GM12892 (cell line): ENCODE measurements at places on chromosomes 13 and 19.

- DNase-seq, result no peak
Observed at GRCh38 chr19:19217099-19217498, 5.3 kb downstream of the NCAN start.

GRCh38 chr13:103276775-103277498, 210.7 kb upstream of the SLC10A2 start:
- no peak for DNase-seq

DNA sequence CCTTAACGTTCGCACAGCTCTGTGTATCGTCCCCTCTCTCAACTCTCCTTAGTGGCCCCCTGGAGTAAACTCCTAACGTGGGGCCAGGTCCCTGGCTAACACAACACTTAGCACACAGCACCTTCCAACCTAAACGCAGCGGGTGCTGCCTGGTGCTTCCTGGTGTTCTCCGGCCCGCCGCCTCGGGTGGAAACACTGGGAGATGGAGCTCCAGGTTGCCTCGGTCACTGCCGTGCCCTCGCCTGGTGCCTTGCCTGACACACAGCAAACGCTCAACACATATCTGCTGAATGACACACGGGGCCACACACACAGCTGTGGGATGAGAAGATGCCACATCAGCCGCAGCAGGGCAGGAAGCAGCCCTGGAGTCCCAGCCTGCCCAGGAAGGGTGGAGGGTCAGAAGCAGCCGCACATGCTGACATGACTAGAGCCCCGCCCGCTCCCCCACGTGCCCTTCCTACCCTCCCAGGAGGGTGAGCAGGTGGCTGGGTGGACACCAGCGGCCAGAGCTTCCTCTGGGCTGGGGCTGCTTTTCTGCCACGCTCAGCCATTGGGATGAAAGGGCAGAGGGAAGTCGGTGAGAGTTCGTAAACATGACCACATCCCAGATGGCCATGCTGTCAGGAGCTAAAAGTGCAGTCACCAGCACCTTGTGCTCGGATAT, 6.6 kb downstream of the PEPD start:
- no peak for DNase-seq

- DNase-seq, result no peak
Observed at GRCh38 chr13:46698910-46699460, 98.0 kb downstream of the ESD start.

DNA sequence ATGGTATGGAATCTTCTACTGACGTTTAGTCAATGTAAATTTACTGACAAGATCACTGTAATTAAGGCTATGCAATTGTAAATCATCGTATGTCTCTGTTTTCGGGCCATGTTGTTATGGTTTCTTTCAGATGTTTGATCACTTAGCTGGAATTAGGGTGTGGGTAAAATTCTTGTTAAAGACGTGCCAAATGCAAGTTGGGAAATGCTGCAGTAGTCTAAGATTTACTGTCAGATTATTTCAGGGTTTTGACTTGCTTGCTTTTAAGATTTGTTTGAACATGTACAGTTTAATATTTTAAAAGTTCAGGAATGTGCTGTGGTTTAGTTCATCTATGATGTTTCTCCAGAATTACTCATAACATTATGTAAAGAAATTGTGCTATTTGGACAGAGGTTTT, 10.8 kb downstream of the NDFIP2 start:
- DNase-seq, result no peak

- no peak for DNase-seq
Observed at GRCh38 chr13:22893777-22894176, 287.0 kb upstream of the SGCG start.

DNA sequence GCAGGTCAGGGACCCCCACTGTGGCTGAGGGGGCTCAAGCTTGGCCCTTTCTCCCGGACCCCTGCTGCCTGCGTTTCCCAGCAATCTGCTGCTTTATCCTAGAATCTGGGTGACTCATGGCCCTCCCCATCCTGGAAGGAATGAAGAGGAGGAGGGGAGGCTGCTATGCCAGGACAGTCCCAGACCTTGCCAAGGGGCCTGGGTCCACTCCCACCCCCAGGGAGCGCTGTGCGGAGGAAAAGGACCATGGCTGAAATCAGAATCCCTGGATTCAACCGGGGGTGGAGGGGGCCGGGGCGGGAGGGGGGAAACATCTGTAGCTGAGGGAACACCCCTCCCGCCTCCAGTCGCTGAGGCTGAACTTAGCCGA, 20.5 kb downstream of the ZNF114 start:
- DNase-seq, result no peak

DNA sequence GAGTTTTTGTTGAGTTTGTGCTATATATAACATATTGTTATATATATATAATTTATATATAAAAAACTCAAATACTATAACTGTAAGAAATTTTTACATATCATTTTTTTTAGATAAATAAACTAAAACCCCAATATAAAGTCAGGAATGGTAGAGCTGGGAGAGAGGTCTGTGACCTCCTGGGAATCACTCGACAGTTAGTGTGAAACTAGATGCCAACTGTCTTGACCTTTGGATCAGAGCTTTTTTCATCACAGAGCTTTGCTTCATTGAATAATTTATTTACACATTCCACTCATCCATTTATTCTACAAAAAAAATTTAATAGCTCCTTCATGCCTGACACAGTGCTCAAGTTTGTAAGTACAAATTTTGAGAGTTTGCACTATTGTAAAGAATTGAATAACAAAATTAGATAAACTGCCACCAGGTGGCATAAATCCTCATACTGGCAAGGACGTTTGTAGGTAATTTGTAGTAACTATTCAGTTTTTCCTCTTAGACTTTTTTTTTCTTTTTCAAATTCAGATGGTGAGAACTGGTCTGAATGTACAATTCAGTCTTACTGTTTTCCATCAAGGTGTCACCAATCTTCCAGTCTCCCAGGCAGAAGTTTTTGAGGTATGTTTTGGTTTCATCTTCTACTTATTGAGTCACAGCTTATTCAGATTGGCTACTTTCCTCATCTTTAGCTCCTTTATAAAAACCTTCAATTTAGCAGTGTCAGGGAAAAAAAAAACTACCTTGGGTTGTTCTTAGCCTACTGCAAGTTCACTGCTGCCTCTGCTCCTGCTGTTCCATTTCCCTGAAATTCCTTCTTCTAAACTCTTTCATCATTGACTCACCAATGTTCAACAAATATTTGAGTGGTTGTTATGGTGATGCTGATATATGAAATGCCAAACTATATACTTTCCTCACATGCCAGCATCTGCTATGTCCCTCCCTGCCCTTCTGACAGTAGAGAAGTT, 28.7 kb downstream of the LACC1 start:
- no peak for DNase-seq

- peak; percentile 34 for DNase-seq
Observed at GRCh38 chr19:36771261-36772231, 1.1 kb downstream of the ZNF850 start.

GRCh38 chr19:33300009-33300893, 2.1 kb downstream of the CEBPA start:
- DNase-seq, result peak; percentile 5

DNA sequence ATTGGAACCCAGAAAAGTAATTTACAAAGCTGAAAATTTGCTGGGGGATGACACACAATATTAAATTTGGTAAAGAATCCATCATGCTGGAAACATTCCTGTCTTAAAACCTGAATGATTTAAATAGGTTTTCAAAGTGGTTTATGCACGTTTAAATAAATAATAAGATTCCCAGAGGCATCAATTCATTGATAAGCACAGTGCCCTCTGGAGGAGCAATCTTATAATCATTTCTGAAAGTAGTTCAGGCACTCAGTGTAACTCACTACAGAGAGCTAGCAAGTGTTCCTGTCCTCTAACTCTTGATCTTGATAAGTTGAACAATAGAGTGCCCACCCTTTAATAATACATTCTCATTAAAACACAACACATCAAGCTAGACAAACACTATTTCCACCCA, 43.5 kb upstream of the SHISA2 start:
- DNase-seq, result no peak

DNA sequence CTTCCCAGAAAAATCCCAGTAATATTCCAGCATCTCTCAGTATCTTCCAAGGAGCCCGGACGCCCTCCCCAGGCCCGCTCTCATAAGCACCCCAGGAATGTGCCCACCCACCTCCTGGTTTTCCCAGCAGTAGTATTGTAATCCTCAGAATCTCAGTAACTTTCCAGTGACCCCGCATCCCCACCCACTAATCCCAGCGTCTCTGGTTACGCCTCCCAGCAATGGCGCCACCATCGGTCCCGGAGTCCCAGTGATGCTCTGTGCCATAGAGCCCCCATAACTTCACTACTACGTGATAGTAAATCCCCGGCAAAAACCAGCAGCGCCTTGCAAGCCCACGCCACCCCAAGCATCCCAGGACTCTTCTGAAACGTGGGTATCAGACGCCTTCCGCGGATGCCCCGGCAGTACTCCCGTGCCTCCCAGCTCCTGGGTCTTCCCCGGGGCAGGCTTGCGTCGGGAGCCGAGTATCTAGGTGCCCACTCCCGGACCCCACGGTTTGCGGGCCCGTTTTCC, 928 bp upstream of the PNPLA6 start:
- no peak for DNase-seq

GRCh38 chr13:31236211-31236786, 36.5 kb downstream of the B3GLCT start:
- no peak for DNase-seq

GRCh38 chr13:106493533-106494220, 41.8 kb downstream of the EFNB2 start:
- no peak for DNase-seq

DNA sequence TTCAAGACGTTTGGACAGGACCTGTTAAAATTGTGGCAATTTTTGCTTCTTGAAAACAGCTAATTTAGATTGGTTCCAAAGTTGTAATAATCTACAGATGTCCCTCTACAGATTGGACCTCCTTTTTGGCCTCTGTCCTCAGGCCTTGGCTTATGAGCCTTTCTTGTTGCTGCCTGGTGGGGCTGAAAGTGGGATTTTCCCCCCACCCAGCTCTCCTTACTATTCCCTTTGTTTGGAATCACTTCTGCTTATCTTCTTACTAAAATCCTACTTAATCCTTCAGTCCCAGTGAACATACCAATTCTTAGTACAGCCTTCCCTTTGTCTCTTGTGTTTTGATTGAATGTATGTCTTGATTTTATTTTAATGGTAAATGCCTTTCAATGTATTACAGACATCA, 63.5 kb upstream of the TEX29 start:
- no peak for DNase-seq

DNA sequence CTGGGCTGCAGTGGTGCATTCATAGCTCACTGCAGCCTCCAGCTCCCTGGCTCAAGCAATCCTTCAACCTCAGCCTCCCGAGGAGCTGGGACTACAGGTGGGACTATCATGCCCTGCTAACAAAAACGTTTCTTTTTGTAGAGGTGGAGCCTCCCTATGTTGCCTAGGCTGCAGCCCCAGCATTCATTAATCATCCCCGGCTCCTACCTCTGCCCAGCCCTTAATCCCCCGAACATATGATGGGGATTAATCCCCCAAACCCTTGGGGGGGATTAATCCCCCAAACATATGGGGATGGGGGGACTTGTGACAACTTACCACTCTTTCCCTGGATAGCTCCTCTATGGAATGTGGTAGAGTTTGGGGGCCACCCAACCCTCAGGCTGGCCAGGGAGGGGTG, 45.9 kb downstream of the SUGP2 start:
- DNase-seq, result no peak

- DNase-seq, result no peak
Observed at GRCh38 chr19:8404391-8405151, 8.5 kb upstream of the MARCHF2 start.

DNA sequence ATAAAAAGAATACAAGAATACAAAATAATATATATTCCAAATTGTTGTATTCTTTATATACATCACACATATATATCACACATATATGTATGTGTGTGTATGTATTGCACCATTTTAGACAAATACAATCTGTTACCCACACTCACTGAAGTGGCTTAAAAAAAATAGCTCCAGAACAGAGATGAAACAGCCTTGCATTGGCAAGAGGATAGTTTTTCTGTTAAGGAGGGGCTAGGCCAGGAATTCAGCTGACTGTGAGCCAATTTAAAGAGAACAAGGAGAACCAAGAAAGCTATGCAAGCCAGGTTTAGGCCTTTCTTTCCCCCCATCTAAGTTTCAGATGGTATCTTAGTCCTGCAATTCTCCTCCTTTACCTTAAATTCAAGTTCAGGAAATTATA, 257.5 kb downstream of the MZT1 start:
- no peak for DNase-seq

DNA sequence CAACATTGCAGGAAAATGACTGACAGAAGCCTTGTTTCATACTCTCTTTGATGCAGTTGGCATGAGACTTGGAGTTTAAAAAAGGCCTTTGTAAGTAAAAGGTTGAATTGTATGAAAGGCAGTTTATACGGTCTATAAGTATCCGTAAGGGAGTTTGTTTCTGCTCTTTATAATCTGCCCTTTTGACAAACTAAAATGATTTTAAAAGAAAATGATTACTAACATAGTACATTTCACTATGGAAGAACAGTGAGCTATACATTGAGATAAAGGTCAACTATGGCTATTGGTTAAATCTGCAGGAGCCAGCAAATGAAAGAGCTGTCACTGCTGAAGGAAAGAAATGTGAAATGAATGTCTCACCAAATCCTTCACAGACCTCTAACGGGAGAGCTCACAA, 296.1 kb upstream of the SLITRK6 start:
- DNase-seq, result no peak

GRCh38 chr13:73938372-73939070, 195.7 kb downstream of the KLF12 start:
- no peak for DNase-seq
